ENCODE measurements at places on chromosomes 16 and 17.

DNA sequence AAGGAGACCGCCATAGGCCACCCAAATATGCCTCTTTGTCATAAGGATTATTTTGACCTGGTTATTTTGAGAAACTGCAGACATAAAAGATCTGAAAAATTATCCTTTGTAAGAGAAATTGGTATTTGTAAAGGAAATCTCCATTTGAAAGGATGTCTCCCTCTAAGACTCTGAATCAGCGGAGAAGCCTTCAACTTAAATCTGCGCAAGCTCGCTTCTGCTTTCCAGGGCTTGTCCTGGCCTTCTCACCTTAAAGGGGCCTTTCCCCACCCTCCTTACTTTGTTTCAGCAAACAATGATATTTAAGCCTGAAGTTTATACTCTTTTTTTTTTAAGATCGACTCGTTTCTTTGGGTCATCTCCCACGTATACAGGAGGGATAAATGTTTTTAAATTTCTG is 34.5 kb downstream of the HSBP1 start:
- DNase-seq, result no peak

- no peak for DNase-seq
These were observed 7.2 kb upstream of the UNK start for GRCh38 chr17:75777296-75777922.

- DNase-seq, result no peak
These were observed 7.9 kb upstream of the SOST start for GRCh38 chr17:43766413-43767052.

DNA sequence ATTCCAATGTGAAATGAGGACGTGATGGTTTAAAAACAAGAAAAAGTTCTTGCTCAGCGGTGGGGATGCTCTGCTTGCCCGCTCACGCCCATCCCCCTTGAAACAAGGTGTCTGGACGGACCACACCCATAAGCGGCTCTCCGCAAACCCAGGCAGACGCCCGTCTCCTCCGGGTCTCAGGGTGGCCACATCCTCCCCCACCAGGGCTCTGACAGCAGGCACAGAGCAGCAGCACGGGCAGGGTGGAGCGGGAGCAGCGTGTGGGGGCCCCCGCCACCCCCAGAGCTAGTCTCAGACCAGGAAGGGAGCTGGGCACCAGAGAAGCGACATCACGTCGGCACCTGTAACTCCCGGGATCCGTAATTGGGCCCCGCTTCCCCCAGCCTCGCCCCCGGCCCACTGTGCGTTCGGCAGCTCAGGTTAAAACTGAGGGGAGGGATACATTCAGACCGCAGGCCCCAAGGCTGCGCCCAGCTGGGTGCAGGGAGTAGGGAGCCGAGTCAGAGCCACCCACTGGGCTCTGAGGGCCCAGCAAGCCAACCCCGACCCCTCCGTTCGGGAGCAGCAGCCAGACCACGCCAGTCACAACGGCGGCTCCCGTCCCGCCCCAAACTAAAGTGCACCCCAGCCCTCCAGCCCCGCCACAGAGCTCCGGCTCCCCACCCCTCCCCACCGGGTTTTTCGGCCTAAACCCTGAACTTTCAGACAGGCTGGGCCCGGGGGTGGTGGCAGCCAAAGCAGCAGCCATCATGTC is 22.0 kb downstream of the CLUH start:
- no peak for DNase-seq

GRCh38 chr16:57530104-57530521 is 6.3 kb downstream of the CCDC102A start:
- peak; percentile 59 for DNase-seq
